ENCODE measurements at places on chromosomes 1 and 21.

DNA sequence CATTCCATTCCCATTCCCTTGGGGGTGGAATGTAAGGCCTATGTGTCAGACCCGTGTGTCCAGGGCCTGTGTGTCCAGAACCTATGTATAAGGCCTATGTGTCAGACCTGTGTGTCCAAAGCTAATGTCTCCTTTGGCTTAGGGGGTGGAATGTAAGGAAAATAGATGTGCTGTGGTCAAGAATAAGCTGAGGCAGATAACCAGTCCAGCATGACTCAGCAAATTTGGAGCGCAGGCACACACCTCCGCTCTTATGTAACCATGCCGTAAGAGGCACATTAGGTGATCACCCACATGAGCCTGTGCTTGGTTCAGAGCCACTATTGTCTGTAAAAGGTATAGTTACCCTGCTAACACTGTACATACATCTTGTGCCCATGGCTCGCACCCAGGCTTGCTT, 150.8 kb upstream of the SGIP1 start:
- no peaks in the 10 kb centered on the region for H3K27me3 ChIP-seq
- H3K27ac ChIP-seq = no peak overlapping the region
- DNase-seq = no peak
- no peak overlapping the region for H3K4me3 ChIP-seq
- no peaks in the 10 kb centered on the region for H3K36me3 ChIP-seq
- H3K4me1 ChIP-seq = no peaks in the 10 kb centered on the region

- H3K36me3 ChIP-seq = no peaks in the 10 kb centered on the region
- H3K27me3 ChIP-seq = no peaks in the 10 kb centered on the region
- no peak overlapping the region for H3K4me3 ChIP-seq
- H3K27ac ChIP-seq = no peak overlapping the region
- no peaks in the 10 kb centered on the region for H3K4me1 ChIP-seq
- no peak for DNase-seq
Observed at GRCh38 chr1:172003766-172004530, 162.7 kb downstream of the DNM3 start.

DNA sequence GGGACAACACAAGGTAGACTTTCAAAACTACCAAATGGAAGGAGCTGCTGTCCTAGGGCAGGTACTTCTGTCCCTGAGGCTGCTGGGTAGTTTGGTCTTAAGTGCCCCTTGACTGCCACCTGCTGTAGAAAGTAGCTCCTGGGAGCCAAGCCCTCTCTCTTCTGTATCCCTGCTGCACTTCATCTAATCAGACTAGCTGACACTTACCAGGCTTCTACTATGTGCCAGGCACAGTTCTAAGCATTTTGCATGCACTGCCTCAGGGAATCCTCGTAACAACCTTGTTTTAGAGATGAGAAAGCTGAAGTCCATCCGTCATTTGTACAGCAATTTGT, 15.9 kb upstream of the SRSF4 start:
- peak; percentile 45 for DNase-seq
- no peak overlapping the region for H3K4me3 ChIP-seq
- no peak overlapping the region for H3K27ac ChIP-seq
- H3K4me1 ChIP-seq = peaks cover 11% of the 10 kb centered on the region

DNA sequence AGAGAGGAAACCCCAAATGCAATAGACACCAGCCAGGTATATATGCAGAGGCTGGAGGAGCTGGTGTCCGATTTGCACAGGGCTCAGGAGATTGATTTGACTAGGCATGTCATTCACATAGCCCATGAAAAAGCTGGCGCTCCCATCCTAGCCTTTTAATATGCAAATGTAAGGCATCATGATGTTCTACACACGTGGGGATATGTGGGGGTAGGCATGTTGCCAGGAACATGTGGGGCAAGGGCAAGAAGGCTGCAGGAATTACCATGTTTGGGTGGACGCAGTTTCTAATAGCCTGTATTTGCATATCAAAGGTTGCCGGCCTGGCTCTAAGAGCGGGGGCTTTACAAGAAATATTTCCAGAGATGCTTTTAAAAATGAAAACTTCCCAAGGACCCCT, 11.7 kb upstream of the SH3GLB1 start:
- no peak for DNase-seq
- no peak overlapping the region for H3K4me3 ChIP-seq
- H3K4me1 ChIP-seq = no peaks in the 10 kb centered on the region
- H3K27ac ChIP-seq = no peak overlapping the region
- H3K36me3 ChIP-seq = no peaks in the 10 kb centered on the region

DNA sequence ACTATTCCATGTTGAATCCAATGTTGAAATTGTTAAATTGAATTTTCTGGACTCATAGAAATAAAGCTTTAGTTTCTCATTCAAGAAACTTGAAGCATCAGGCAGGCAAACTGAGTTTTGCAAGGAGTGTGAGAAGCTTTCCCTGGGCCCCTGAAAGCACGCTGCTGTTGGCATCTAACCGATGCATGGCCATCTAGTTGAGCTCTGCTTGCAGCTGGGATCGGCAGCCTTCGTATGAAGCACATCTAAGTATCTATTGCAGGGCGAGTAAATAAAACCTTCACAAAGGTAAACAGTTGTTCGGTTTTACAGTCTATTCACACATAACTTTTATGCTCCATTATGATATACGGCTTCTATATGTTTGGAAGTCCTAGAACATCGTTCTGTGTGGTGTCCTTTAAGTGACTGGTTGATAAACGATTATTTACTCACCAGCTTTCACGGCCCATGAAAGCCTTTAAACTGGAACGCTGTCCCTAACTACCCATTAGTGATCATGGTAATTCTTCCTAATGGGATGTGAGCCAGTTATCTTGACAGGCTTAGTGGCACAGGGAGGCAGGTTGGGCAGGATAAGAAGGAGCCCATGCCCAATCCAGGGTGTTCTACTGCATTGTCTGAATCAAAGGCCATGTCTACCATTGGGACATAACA, 71.7 kb downstream of the SEC16B start:
- DNase-seq = no peak
- no peak overlapping the region for H3K27ac ChIP-seq
- H3K36me3 ChIP-seq = no peaks in the 10 kb centered on the region

- H3K4me1 ChIP-seq = no peaks in the 10 kb centered on the region
- no peak for DNase-seq
- no peaks in the 10 kb centered on the region for H3K27me3 ChIP-seq
- H3K27ac ChIP-seq = no peak overlapping the region
Observed at GRCh38 chr1:79469139-79469538, 462.6 kb upstream of the ADGRL4 start.

DNA sequence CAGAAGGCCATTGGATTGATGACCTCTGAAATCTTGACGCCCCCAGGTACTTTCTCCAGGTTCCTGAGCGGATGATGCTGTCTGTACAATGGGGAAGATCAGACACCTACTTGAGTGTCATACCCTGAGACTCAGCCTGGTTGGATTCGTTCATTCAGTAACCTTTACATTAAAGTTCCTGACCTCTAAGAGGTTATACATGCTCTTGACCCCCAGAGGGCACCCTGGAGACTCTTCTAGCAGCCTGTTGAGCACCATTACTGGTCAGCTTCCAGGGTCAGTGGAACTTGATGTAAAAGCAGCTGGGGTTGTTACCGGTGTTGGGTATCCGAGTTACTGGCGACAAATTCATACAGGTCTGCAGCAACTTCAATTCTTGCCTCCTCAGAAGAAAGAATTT, 114.3 kb upstream of the ZNF678 start:
- no peak overlapping the region for H3K4me3 ChIP-seq
- no peaks in the 10 kb centered on the region for H3K36me3 ChIP-seq
- H3K27me3 ChIP-seq = peaks cover 2% of the 10 kb centered on the region
- no peak overlapping the region for H3K27ac ChIP-seq

GRCh38 chr21:45132841-45133573, 58.6 kb downstream of the ADARB1 start:
- no peak for DNase-seq
- H3K4me1 ChIP-seq = peaks cover 15% of the 10 kb centered on the region
- no peaks in the 10 kb centered on the region for H3K27me3 ChIP-seq
- H3K27ac ChIP-seq = no peak overlapping the region
- H3K36me3 ChIP-seq = no peaks in the 10 kb centered on the region

GRCh38 chr1:154524881-154525280, 22.7 kb upstream of the SHE start:
- no peak for DNase-seq
- no peak overlapping the region for H3K27ac ChIP-seq
- no peaks in the 10 kb centered on the region for H3K36me3 ChIP-seq
- no peaks in the 10 kb centered on the region for H3K27me3 ChIP-seq

GRCh38 chr1:107434361-107434693, 293.5 kb downstream of the NTNG1 start:
- H3K27ac ChIP-seq = no peak overlapping the region
- no peak for DNase-seq
- no peak overlapping the region for H3K4me3 ChIP-seq
- H3K4me1 ChIP-seq = no peaks in the 10 kb centered on the region

- H3K36me3 ChIP-seq = no peaks in the 10 kb centered on the region
- peak; percentile 28 for DNase-seq
- H3K27ac ChIP-seq = no peak overlapping the region
- H3K27me3 ChIP-seq = no peaks in the 10 kb centered on the region
- H3K4me1 ChIP-seq = no peaks in the 10 kb centered on the region
Observed at GRCh38 chr1:190320952-190321351, 156.7 kb downstream of the BRINP3 start.

DNA sequence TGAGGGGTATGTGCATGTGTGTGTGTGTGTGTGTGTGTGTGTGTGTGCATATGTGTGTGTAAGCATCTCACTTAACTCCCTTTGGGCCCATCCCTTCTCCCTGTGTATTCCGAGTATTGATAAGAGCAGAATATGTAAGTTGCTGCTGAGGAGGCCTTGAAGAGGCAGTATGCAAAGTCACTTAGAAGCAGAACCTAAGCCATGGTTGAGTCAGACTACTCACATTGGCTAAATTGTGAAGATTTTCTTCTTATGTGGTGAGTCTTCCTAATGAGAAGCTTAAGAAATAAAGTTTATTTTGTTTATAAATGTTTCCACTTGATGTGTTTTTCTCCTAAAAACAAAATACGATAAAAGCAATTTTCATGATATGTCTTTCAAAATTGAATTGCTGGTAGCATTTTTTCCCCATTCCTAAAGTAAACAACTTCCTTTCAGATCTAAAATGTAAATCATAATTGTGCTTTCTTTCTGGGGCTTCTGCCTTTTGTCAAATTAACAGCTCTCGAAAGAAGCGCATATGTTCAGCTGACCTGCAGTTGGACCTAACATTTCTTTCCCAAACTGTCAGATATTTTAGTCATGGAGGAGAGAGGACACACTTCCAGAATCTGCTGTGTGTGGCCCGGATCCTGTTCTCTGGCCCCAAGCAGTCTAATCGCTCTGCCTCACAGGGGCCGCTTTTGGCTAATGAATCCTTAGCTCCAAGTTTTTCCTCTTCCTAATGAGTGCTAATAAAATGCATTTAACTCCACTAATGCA, 284.0 kb downstream of the DUSP10 start:
- no peak for DNase-seq
- no peak overlapping the region for H3K4me3 ChIP-seq
- no peak overlapping the region for H3K27ac ChIP-seq
- no peaks in the 10 kb centered on the region for H3K4me1 ChIP-seq

Measured in HCT116 (cell line).